Dermis microvascular lymphatic vessel endothelial cell (primary cell): ENCODE measurements at places on chromosomes 5 and 9.
A peak's percentile ranks its signal among the peaks of the same experiment; 100 is the strongest.

- no peak for DNase-seq
Measured at GRCh38 chr9:131436865-131437271, 43.0 kb downstream of the PRRC2B start.

- DNase-seq: no peak
Measured at GRCh38 chr9:68749579-68750159, 44.6 kb downstream of the PIP5K1B start.

- no peak for DNase-seq
Measured at GRCh38 chr5:59371525-59372127, 521.9 kb downstream of the PDE4D start.

GRCh38 chr5:79109527-79110492, 1.8 kb upstream of the BHMT start:
- no peak for DNase-seq

DNA sequence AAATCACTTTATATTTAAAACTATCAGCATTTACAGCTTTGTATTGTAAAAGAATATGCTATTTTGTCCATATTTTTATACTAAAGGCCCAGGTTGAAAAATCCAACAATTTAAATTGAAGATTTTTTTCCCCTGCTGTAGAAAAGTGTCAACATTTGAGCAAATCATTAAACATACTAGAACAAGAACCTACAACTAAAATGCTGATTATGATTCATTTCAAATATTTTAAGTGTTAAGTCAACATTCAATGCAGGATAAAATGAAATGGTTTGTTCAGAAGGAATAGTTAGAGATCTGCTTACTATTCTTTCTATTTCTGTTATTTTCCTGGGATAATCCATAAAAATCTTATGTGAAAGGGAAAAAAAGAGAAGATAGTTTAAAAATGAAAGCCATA, 866.5 kb upstream of the DMAC1 start:
- no peak for DNase-seq

DNA sequence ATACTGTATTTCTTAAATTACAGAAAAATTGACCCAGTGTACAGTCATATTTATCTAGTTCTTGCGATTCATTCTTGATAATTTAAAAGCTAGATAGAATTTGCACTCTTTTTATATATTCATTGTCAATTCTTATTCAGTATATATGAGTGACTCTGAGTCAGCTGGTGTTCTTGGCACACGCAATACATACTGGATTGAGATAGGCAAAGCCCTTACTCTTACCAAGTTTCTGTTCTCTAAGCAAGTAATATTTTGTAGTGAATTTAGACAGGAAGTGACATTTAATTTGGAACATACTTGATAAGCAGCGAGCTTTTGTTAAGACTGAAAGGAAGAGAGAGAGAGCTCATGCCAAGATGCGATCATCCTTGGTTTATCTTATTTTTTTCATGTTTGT, 57.7 kb downstream of the GPBP1 start:
- DNase-seq: no peak

- no peak for DNase-seq
Measured at GRCh38 chr5:176508603-176509002, 28.6 kb downstream of the RNF44 start.

DNA sequence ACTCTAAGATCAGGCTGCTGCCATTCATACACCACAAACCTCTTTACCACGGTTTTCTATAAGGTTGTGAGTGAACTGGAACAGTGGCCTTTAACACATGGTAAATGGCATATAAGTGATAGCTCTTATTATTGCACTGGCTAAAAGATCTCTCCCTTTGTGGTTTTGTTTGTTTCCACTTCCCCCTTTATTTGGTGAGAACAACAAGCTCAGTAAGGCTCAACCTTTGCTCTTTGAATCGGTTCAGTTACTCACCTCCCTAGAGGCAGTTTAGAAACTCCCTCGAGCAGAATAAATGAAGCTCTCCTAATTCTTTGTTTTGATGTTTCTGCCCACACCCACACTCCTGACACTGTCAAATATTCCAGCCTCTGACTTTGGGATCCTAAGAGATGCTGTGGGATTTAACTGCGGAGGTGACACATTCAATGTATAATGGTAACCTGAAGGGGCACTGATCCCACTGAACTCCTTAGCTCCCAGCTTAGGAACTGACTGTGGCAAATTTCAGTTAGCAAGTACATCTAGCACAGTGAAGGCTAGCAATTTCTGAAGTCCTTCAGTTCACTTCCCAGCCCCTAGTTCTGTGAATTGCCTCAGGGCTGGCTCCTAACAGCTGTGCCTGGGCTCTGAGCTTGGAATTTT, 22.5 kb upstream of the RAD23B start:
- DNase-seq: no peak

DNA sequence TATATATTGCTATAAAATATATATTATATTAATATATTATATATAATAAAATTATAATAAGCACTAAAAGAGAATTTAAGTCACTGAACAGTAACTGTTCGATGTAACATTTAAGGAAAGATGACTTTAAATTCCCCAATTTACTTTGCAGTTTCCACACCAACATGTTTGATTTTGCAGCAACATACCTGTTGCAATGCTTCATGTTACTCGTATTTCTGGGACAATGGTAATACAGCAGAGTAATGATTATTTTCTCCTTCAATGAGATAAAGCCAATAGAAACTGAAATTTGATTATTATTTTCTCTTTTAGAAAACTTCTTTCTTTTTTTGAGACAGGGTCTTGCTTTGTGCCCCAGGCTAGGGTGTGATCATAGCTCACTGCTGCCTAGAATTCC, 9.5 kb upstream of the NAA35 start:
- no peak for DNase-seq

DNA sequence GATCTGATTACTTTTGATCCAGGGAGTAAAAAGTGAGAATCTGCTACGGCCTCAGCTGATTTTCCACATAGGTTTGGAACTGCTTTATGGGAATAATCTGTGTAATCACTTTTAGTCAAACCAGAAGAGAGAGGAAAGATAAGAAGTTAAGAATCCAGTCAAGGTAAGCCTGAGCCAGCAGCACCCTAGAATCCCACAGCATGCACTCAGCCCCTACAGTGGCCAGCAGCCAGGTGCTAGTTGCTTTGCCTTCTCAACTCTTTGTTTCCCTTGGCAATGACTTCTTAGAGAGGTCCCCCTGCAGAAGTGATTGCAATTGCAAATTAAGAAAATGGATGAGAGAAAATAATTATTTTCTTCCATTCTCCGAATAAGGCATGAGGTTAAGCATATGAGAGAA, 59.7 kb upstream of the TMED7 start:
- DNase-seq: no peak

- peak; percentile 63 for DNase-seq
Measured at GRCh38 chr9:78871452-78872331, 574.8 kb downstream of the PSAT1 start.

DNA sequence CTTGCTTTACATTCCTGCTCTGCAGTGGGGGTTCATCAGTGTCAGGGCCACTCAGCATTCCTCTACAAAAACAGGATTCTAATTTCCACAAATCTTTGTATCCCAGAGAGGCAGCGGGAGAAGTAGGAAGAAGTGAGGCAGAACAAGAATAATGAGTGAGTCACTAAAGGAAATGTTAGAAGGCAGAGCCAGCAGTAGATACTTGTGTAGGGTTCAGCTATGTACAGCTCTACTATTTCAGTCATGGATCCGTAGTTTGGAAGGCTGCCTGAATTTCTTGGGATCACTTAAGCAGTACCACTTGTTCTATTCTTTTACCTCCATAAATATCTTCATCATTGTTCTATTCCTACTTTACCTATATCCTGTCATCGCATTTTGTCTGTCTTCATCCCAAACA, 246.3 kb upstream of the TLE4 start:
- no peak for DNase-seq

DNA sequence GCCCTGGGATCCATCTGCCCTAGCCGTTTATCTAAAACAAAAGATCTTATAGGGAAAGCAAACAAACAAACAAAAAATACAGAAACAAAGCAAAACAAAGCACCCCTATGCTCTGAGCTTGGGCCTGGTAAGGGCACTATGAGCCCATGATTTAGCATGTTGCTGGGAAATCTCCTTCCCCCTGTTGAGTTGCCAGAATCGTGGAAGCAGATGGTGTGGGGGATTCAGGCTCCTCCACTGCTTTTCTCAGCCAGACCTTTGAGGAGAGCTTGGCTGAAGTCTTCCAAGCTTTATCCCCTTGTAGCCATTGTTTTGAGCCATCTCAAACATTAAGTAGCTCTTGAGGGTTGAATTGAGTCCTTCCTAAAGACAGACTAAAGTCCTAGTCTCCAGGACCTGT, 29.9 kb downstream of the TMC1 start:
- DNase-seq: no peak

- DNase-seq: no peak
Measured at GRCh38 chr5:144002876-144003275, 167.6 kb downstream of the YIPF5 start.

DNA sequence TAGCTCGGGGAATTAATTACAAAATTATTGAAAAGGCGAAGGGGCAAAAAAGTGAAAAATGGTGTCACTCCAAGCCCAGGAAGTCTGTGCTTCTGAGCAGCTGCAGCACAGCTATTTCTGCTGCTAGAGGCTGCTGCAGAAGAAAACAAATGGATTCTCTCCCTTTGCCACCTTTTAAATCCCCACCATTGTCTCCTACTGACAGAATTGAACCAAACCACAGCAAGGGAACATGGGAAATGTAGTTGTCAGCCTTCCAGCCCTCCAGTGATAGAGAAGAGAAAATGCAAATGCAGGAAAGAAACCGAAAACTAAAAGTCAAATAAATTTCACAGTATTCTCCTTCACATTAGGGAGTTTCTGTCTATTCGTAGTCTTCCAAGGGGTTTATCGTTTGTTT, 33.4 kb upstream of the CDC42SE2 start:
- DNase-seq: no peak

DNA sequence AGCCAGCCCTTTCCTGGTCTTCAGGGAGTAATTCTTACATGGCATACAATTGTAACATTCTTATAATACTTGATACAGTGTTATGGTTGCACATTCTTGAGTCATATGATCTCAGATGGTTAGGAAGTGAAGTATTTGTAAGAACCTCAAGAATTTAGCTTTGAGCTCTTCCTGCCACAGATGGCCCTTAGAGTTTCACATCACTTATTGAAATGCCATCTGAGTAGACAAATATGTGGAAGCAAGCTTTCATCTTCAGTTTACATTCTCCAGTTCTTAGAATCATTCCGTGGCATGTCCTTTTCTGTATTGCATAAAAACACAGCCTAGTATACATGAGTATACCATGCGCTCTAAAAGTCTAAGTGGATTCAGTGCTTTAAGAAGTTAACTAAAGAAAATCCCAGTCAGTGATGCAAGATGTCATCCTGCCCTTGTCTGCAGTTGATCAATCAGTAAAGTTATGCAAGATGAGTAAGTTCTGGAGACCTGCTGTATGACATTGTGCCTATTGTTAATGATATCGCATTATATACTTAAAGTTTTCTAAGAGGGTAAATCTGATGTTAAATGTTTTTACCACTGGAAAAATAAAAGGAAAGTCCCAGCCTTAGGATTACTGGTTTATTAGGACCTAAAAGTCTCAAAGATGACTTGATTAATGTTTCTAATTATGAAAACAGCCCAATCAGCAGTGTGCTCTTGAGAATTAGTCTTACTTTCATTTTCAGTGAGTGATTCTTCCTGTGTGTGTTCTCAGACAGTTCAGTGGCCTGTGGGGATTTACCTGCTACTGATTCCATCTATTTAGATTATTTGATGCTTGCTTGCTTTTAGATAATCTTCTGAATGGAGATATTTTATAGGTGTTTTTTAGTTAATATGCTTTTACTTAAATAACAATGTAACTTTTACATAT, 29.4 kb downstream of the RHOBTB3 start:
- DNase-seq: peak; percentile 70

DNA sequence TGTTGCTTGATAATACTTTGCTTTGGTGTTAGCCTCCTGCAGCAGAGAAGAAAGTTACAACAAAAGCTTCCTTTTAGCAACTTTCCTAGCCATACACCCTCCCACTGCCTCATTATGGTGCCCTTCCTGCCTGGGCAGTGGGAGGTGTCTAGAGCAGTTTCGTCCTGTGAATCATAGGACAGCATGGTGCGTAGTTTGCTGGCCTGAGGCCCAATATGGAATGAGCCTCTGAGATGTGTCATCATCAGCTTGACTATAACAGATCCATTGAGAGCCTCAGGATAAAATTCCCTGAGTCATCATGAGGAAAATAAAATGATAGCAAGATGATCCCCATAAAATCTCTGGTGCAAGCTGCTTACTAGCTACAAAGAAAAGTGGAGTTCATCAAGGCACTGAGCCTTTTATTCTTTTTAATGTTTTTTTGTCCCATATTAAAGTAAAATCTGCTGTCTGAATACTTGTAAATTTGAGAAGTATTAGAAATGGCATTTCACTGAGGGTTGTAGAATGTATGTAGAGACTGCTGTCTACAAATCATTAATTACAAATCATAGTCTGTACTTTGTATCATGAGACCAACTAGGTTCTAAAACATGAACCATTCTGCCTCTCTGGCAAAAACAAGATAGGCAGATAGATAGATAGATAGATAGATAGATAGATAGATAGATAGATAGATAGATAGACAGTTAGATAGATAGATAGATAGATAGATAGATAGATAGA, 303.0 kb upstream of the PDE4D start:
- peak; percentile 95 for DNase-seq

- DNase-seq: peak; percentile 13
Measured at GRCh38 chr5:1380011-1380817, 35.3 kb upstream of the CLPTM1L start.

GRCh38 chr5:149320791-149321330, 24.4 kb upstream of the GRPEL2 start:
- DNase-seq: peak; percentile 87

GRCh38 chr9:15426019-15426418, 3.3 kb downstream of the SNAPC3 start:
- DNase-seq: no peak

DNA sequence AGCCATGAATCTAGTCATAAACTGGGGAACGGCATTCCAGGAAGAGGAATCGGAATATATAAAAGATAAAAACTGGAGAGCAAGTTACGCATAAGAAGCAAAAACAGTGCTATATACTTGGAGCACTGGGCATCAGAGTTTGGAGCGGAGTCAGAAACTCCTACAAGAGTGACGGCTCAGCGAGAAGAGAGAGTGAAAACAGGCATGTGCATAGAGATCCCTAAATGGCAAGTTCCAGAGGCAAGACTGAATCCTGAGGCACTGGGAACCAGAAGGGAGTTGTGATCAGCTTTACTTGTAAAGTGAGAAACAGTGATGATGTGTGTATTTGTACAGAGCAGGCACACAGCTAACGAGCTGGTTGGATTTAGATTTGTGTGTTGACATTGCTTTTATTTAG, 514.4 kb upstream of the TNC start:
- no peak for DNase-seq

DNA sequence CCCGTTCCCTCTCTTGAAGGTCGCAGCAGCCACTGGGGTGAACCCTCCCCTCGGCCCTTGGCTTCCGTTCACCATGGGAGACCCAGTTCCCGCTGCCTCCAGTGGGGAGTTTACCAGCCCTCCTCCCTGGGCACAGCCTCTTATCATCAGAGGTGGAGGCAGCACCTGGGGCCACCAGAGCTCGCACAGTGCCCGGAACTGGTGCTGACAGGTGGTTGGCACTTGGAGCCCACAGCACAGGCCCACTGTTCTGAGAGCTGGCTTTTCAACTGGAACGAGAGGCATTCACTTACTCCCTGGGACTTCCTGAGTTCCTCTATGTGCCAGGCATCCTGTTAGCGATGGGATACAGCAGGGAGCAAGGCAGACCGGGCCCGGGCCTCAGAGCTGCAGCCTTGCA, 106.8 kb upstream of the FCN2 start:
- DNase-seq: no peak

GRCh38 chr5:101160002-101160401, 256.9 kb upstream of the ST8SIA4 start:
- DNase-seq: no peak
